ENCODE measurements at places on chromosomes 11 and 22. TPM values are rescaled to one million over a fixed set of nuclear protein-coding genes. Genes with fewer than 3 reads are reported as not detected.

CARD10 gene
- total RNA-seq = not detected

DNA sequence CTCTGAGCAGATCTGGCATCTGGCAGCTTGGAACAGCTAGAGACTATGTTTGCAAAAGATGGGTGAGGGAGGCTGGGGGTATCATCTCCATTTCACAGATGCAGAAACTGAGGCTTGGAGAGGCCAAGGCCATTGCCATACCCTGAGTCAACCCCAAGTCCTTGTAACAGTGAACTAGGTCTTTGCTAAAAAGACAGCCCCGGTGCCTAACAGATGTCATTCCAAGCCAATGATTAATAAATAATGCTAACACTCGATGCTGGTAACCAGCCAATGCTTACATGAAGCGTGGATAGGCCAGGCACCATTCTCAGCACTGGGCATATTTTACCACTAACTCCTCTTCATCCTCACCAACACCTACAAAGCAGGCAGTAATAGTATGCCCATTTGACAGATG is 164.0 kb downstream of the MN1 start:
- DNase-seq = no peak
- H3K27ac ChIP-seq = no peak overlapping the region
- no peaks in the 10 kb centered on the region for H3K36me3 ChIP-seq
- peaks cover 9% of the 10 kb centered on the region for H3K27me3 ChIP-seq
- no peaks in the 10 kb centered on the region for H3K4me1 ChIP-seq
- no peak overlapping the region for H3K4me3 ChIP-seq

ME3 gene
- total RNA-seq = 1.3 TPM

GAL3ST3 gene
- total RNA-seq = not detected

DNA sequence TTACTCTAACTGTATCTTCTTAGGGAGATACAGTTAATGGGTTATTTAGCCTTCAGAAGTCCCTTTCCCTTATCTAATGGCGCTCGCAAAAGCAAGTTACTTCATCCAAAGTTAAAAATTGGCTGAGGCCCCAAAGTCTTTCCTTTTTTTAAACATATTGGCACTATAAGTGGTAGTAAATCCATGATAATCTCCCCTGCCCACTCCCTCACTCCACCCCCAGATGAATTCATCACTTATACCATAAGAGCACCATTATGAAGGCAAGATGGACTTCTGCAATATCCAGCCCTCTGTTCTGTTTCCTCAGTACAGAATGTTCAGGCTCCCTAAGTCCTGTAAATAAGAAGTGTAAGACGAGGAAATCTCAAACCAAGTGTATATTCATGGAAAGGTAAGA is 37.7 kb downstream of the CHKA start:
- H3K4me3 ChIP-seq = no peak overlapping the region
- DNase-seq = no peak
- no peaks in the 10 kb centered on the region for H3K27me3 ChIP-seq
- H3K27ac ChIP-seq = no peak overlapping the region

DNA sequence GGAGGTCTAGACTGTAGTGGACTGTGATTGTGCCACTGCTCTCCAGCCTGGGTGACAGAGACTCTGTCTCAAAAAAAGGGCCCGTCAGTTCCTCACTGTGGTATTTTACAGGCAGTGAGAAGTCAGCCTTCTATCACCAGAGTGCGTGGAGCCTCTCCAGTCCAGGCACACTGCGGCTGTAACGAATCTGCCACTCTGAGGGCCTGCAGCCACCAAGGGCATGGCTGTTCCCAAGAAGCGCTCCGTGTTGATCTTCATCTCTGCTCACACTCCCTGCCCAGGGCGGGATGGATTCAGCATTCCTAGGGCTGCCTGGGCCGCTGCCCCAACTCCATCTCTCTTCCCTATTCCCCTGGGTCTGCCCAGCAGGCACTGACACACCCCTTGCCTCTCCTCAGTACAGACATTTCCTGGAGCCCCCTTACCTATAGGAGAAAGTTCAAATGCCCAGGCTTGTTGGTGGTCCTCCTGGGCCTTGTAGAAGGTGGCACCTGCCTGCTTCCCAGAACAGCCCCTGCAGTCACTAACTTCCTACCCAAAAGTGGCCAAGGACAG is 148.4 kb downstream of the CACNA1I start:
- H3K27me3 ChIP-seq = peaks cover 5% of the 10 kb centered on the region
- H3K36me3 ChIP-seq = no peaks in the 10 kb centered on the region
- no peaks in the 10 kb centered on the region for H3K4me1 ChIP-seq
- no peak overlapping the region for H3K4me3 ChIP-seq
- no peak overlapping the region for H3K27ac ChIP-seq
- DNase-seq = no peak

- peaks cover 7% of the 10 kb centered on the region for H3K4me1 ChIP-seq
- no peak overlapping the region for H3K27ac ChIP-seq
- no peaks in the 10 kb centered on the region for H3K36me3 ChIP-seq
- no peak overlapping the region for H3K4me3 ChIP-seq
- DNase-seq = no peak
These were observed 13.8 kb upstream of the RTN4R start for GRCh38 chr22:20281891-20282290.

DNA sequence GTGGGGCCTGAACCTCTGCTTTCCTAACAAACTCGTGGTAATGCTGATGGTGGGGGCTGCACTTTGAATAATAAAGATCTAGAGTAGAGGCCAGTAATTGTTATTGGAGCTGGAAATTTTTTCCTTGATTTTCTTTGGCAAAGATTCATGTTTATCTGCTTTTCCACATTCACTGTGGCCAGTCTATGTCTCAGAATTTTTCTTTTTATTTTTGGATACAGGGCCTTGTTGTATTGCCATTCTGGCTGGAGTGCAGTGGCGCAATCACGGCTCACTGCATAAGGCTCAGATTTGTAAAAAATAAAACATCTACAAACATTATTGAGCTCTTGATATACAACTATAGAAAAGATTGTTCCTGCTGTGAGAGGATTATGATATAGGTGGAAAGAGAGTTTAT is 1.6 kb downstream of the TMEM135 start:
- H3K4me3 ChIP-seq = peak overlapping the region; percentile 32
- no peak overlapping the region for H3K27ac ChIP-seq
- H3K36me3 ChIP-seq = peaks cover 14% of the 10 kb centered on the region

GRCh38 chr11:776561-777287 is 563 bp downstream of the GATD1 start:
- H3K27me3 ChIP-seq = no peaks in the 10 kb centered on the region
- DNase-seq = no peak
- H3K27ac ChIP-seq = peak overlapping the region; percentile 56
- peak overlapping the region; percentile 80 for H3K4me3 ChIP-seq
- H3K4me1 ChIP-seq = peaks cover 16% of the 10 kb centered on the region

- no peaks in the 10 kb centered on the region for H3K36me3 ChIP-seq
- peaks cover 27% of the 10 kb centered on the region for H3K4me1 ChIP-seq
- DNase-seq = no peak
- H3K27me3 ChIP-seq = no peaks in the 10 kb centered on the region
- no peak overlapping the region for H3K4me3 ChIP-seq
- no peak overlapping the region for H3K27ac ChIP-seq
These were observed 111.7 kb downstream of the GGTLC2 start for GRCh38 chr22:22756109-22756508.

DNA sequence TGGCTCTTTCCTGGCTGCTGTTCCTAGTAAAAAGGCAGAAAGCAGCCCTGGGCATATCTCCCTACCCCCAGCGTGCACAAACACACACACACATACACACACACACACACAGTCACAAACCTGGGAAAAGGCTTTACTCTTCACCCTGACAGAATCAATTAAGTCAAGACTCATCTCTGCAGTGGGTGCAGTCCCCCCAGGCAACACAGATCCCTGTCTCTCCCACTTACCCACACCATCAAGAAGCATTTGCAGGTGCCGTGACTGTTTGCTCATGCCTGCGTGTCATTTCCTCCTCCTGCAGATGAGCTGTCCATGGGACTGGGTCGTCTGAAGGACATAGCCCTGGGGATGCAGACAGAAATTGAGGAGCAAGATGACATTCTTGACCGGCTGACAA is 28.6 kb downstream of the SNAP29 start:
- H3K4me3 ChIP-seq = no peak overlapping the region
- H3K27me3 ChIP-seq = no peaks in the 10 kb centered on the region
- no peak overlapping the region for H3K27ac ChIP-seq
- no peak for DNase-seq
- peaks cover 58% of the 10 kb centered on the region for H3K36me3 ChIP-seq
- no peaks in the 10 kb centered on the region for H3K4me1 ChIP-seq

DNA sequence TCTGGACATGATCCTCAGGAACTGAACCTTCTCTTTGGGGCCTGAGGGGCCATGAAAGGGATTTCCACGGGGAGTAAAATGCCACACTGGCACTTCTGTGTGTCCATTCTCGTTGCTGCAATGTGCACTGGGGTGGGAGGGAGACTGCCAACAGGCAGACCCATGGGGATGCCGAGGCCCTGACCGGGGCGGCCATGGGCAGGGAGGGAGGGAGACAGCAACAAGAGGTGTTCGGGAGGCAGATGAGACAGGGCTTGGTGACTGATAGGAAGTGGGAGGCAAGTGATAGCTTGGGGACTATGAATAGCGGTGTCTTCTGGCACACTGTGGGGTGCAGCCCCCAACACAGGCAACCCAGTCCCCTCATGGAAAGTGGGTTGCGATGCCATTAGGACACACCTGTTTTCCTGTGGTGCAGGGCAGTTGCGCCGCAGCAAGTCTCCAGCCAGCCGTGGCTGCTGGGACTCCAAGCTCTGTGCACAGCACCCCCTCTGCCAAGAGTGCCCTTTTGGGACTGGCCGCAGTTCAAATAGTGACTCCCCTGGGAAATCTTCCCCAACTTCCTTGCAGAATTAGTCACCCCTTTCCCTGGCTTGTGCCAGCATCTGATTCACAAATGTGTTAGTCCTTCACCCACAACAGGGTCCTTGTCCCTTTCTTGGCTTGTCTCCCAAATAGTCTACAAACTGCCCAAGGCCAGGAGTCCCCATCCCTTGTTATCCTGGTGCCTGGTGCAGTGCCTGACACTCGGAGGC is 88.8 kb downstream of the CHST1 start:
- no peak for DNase-seq
- no peak overlapping the region for H3K4me3 ChIP-seq
- no peak overlapping the region for H3K27ac ChIP-seq

GRCh38 chr11:69968396-69969347 is 109.4 kb upstream of the ANO1 start:
- H3K4me1 ChIP-seq = peaks cover 24% of the 10 kb centered on the region
- no peaks in the 10 kb centered on the region for H3K36me3 ChIP-seq
- no peak for DNase-seq
- no peak overlapping the region for H3K27ac ChIP-seq
- H3K4me3 ChIP-seq = no peak overlapping the region

DNA sequence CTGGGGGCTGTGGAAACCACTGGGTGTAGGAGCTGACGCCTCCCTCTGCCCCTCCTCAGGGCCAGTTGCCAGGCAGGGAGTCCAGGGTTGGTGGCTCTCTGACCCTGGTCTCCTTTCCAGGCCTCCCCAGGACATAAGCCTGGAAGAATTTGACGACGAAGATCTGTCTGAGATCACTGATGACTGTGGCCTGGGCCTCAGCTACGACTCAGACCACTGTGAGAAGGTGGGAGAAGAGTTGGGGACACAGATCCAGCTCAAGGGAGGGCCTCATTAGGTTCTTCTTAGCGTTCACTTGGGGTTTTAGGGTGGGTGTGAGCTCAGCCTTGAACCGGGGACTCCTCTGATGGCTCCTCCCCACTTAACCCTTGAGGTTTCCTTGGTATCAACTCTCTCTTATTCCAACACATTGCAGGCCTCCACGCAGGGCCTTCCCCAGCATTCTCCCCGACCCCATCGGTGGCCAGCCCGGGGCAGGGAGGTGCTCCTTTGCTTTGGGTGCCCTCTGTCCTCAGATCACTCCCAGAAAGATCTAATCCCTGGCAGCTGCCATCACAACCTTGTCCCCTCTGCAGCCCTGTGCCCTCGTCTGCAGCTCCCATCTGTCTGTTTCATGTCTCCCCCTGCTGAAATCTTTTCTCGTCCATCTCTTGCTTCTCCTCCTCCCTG is 1.2 kb downstream of the MAPK8IP2 start:
- H3K4me1 ChIP-seq = peaks cover 12% of the 10 kb centered on the region
- DNase-seq = no peak
- H3K36me3 ChIP-seq = peaks cover 2% of the 10 kb centered on the region
- H3K27ac ChIP-seq = no peak overlapping the region

SC5D gene
- 35.2 TPM for total RNA-seq

DNA sequence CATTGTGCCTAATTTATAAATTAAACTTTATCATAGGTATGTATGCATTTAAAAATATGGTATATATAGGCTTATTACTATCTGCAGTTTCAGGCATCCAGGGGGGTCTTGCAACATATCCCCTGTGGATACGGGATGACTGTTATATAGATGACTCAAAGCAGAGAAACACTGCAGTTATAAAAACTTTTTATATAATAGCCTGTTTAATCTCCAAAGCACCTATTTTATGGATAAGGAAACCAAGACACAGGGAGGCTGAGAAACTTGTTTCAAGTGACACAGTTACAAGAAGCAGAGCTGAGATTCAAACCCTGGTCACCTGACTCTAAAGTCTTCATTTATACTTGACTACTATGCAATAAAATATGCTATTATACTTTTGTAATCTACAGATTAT is 897.7 kb downstream of the KCNA4 start:
- H3K36me3 ChIP-seq = no peaks in the 10 kb centered on the region
- no peaks in the 10 kb centered on the region for H3K27me3 ChIP-seq
- no peaks in the 10 kb centered on the region for H3K4me1 ChIP-seq

DNA sequence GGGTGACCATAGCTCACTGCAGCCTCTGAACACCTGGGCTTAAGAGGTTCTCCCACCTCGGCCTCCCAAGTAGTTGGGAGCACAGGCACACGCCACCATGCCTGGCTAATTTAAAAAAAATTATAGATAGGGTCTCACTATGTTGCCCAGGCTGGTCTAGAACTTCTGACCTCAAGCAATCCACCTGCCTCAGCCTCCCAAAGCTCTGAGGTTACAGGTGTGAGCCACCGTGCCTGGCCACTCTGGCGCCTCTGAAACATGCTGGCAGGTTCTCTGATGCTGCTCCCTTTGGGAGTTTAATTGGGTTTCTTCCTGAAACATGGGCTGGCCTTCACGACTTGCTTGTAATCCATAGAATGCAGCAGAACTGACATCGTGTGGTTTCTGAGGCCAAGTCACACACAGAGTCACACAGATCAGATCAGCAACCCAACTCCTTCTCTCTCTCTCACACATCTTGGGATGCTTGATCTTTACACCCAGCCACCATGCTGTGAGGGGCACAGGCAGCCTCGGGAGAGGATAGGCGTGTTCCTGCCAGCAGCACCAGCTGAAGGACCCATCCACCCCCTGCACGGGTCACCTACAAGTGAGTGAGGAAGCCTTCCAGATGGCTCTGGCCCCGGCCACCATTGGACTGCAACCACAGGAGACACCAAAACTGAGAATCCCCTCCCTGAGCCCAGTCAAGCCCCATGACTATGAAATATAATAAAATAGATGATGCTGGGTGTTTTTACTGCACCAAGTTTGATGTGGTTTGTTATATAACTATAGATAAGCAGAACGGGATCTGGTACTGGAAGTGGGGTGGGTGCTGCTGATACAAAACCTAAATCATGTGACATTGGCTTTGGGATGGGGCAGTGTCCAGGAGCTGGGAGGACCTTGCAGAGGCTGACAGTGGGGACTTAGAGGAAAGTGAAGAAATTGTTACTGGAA is 3.1 kb upstream of the GSC2 start:
- H3K4me3 ChIP-seq = no peak overlapping the region
- DNase-seq = no peak

NAALAD2 gene
- total RNA-seq = not detected

GRCh38 chr11:46832511-46833214 is 13.4 kb downstream of the CKAP5 start:
- H3K27me3 ChIP-seq = no peaks in the 10 kb centered on the region
- no peak for DNase-seq
- peaks cover 7% of the 10 kb centered on the region for H3K4me1 ChIP-seq
- no peaks in the 10 kb centered on the region for H3K36me3 ChIP-seq
- H3K4me3 ChIP-seq = no peak overlapping the region
